ENCODE measurements at places on chromosomes 2 and 18.

- DNase-seq, result no peak
These were observed 117.4 kb downstream of the CDCA7 start for GRCh38 chr2:173472112-173472511.

GRCh38 chr2:209459359-209459758, 35.5 kb downstream of the MAP2 start:
- DNase-seq, result no peak

- DNase-seq, result no peak
These were observed 16.2 kb downstream of the GAREM2 start for GRCh38 chr2:26189123-26189522.

- DNase-seq, result no peak
These were observed 44.5 kb downstream of the PKDCC start for GRCh38 chr2:42092084-42092996.

DNA sequence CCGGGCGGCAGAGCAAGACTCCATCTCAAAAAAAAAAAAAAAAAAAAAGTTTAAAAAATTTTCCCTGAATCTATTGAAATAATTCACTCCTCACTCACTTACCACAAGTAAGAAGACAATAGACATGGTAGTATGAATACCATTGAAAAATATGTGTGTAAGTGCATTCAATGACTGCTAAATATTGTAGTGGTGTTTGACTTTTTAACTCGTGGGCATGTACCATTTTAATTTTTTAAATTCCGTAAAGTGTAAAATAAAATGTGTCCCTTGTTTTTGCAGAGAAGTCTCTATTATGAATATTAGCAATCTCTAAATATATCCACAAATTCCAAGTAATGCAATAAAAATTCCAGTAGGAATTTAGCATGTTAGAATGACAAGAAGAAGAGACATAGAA, 134.1 kb downstream of the COPS8 start:
- DNase-seq, result no peak

GRCh38 chr2:29526587-29527586, 394.5 kb downstream of the ALK start:
- DNase-seq, result no peak

- DNase-seq, result peak; percentile 52
These were observed 70.5 kb upstream of the RTN4 start for GRCh38 chr2:55120634-55121359.

DNA sequence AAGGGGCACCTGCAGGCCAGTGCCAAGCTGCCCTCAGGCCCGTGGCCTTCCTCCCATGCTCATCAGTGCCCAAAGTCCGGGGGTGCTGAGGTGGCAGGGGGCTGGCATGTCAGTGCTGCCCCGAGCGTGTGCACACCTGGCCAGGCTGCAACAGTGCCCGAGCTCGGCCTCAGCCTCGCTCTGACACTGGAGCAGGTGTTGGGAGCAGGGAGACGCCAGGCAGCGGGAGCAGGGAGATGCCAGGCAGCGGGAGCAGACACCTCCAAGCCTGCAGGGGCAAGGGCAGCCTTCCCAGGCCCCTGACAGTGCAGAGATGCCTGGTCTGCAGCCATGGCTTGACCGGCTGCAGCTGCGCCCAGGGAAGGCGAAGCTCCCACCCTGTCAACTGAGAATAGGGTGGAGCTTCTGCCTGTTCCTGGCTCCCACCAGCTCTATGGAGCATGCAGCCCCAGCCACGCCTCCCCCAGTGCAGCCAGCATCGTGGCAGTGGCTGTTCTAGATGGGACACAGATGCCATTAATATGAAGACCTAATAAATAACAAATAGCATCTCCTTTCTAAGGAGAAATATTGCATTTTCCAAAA, 82.4 kb downstream of the DTNB start:
- no peak for DNase-seq
